Activated CD4-positive, CD25-positive, alpha-beta regulatory T cell (primary cell): ENCODE measurements at places on chromosomes 16 and 17.

- no peak for DNase-seq
Measured at GRCh38 chr16:71337631-71338030, 20.9 kb upstream of the CALB2 start.

GRCh38 chr17:31908386-31908785 lies 6.9 kb upstream of the UTP6 start:
- no peak for DNase-seq

GRCh38 chr16:66668777-66669444 lies 27.6 kb downstream of the CMTM4 start:
- DNase-seq, result no peak

GRCh38 chr17:34879146-34879545 lies 82.1 kb downstream of the CCT6B start:
- no peak for DNase-seq

GRCh38 chr17:73971127-73971526 lies 232.4 kb upstream of the RPL38 start:
- no peak for DNase-seq

DNA sequence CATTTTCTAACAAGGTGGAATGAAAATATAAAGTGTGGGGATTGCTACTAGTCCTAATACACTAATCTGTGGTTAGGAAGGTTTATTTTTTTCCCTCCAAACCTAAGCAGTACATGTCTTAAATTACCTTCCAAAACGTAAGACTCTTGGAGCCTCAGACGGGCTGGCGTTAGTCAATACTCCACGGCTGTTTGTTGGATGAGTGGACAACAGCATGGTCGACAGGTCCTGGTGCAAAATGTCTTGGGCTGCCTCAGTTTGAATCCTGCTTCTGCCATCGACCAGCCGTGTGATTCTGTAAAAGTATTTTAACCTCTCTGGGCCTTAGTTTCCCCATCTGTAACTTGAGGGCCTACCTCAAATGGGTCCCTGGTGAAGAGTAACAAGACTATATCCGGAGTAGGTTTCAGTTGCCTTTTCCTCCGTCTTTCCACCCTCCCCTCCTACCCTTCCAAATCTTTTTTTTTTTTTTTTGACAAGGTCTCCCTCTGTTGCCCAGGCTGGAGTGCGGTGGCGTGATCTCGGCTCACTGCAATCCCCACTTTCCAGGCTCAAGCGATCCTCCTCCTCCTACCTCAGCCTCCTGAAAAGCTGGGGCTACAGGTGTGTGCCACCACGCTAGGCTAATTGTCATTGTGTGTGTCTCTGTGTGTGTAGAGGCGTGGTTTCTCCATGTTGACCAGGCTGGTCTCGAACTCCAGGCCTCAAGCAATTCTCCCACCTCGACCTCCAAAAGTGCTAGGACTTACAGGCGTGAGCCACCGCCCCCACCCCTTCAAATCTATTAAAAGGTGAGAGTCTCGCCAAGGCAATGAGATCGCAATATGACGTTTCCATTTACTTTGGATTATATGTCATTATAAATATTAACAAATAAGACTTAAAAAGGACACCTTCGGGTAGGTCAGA lies 5.8 kb downstream of the SCGB1C2 start:
- no peak for DNase-seq

DNA sequence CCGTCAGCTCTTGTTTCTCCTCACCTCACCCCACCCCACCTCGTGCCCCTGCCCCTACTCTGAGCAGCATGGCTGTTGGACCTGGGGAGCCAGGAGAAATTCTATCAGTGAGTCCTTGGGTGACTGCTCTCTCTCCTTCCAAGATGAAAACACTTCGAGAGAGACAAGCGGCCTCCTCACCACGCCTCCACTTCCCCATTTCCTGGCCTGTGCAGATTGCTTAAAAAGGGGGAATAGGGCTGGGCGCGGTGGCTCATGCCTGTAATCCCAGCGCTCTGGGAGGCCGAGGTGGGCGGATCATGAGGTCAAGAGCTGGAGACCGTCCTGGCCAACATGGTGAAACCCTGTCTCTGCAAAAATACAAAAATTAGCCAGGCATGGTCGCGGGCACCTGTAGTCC lies 9.5 kb downstream of the DLX4 start:
- DNase-seq, result no peak

DNA sequence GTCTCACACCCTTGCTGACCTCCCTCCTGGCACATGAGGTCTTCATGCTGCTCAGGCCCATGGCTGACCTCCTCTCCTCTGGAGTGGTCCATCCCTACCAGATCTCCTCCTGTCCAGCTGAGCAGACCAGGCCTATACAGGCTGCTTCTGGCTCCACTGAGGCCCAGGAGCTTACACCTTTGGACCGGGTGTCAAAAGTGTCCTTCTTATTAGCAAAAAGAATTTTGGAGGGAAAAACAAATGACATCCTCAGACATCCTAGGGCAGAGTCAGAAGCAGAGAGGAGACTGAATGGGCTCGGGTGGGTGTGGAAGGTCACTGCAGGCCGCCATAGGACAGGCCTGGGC lies 38.1 kb downstream of the WSB1 start:
- DNase-seq, result no peak

GRCh38 chr17:44007346-44008204 lies 3.2 kb downstream of the NAGS start:
- DNase-seq, result no peak

- DNase-seq, result no peak
Measured at GRCh38 chr16:57763285-57764005, 27.9 kb downstream of the KATNB1 start.

DNA sequence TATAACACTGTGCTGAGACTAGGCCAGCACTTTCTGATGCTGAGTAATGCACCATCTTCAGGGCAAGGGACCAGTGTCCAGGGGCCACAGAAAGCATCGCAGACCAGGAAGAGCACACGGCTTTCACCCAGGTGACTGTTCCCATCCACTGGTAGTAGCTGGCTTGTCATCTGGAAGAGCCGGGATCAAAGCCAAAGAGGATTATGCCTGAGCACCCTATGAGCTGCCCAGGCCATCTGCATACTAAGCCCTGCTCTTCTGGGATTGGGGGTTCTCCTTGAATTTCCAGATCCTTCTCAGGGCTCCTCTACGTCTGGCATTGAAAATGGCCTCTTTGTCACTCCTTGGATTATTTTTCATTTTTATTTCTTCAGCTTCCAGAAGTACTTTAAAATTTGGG lies 140.7 kb downstream of the IRX3 start:
- no peak for DNase-seq

DNA sequence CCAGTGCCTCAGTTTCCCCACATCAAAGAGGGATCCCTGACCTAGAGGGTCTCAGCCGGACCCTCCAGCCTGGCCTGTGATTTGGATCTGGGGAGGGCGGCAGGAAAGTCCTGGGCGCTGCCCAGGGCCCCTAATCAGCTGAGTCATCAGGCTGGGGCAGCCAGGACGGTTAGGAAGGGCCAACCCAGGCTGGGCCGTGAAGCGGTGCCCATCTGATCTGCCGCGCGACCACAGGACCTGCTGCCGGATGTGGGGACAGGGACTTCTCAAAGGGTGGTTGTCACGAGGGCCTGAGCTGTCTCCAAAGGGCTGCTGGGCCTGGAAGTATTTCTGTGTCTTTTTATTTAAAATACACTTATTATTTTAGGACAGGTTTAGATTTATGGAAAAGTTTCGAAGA lies 4.4 kb downstream of the TPSAB1 start:
- DNase-seq, result no peak

GRCh38 chr17:78812855-78813254 lies 27.8 kb downstream of the USP36 start:
- no peak for DNase-seq

DNA sequence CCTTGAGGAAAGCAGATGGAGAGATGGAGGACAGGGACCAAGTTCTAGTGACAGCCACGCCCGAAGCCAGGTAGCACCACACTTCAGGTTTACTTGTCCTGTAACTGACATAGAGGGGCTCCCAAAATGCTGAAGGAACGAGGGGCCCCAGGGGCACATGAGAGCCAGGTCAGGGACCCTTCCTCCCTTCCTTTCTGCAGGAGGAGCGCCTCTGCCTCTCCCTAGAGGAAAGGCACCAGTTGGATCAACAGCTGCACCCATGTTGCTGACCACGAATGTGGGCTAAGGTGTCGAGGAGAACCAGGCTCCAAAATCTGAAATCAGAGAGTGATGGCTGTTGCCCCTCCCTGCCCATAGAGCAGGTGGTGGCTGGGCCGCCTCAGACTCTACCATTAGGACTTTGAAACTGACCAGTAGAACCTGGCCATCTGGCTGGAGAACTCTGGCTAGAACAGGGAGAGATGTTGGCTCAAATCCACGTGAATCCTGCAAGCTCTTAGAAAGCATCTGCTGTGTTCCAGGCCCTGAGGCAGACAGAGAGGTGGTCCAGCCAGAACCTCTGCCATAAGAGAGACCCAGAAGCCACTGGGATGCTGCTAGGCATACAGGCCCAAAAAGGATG lies 218.8 kb downstream of the KATNIP start:
- DNase-seq, result no peak

DNA sequence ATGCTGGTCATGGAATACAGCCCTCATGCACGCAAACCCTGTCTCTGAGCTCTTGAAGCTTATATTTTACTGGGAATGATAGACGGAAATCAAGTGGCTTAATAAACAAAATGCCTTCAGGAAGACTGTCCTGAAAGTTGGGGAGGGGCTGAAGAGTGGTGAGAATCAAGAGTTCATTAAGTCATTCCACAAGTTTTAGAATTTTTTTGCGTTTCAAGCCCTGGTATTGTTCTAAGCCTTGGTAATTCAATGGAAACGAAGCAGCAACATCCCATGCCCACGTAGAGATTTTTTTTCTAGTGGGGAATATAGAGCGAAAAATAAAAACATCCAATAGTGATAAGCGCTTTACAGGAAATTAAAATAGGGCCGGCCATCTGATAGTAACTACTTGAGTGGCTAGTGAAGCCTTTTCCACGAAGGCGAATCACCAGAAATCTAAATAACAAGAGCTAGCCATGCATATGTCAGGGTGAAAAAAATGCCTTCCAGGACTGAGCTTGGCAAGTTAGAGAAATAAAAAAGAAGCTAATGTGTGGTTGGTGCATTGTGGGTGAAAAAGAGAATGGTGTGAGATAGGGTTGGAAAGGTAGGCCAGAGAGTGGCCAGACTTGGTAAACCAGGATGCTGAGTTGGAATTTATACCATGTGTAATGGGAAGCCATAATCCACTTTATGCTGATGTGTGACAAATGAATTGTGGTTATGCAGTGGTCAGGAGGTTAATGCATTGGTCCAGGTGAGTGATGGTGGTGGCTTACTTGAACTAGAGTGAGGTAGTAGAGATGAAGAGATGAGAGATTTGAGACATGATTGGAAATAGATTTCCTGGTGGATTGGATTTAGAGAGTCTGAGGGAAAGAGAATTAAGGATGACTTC lies 772 bp downstream of the PFAS start:
- DNase-seq, result no peak
